ENCODE measurements at places on chromosomes 5 and 9. TPM values are rescaled to one million over a fixed set of nuclear protein-coding genes. Genes with fewer than 3 reads are reported as not detected.

The RAPGEF6 gene
- total RNA-seq, result 17.7 TPM

The SPOCK1 gene
- total RNA-seq, result 0.35 TPM

GRCh38 chr5:59608745-59609144, 284.8 kb downstream of the PDE4D start:
- no peak for DNase-seq

The SPATA31A3 gene
- total RNA-seq, result not detected

DNA sequence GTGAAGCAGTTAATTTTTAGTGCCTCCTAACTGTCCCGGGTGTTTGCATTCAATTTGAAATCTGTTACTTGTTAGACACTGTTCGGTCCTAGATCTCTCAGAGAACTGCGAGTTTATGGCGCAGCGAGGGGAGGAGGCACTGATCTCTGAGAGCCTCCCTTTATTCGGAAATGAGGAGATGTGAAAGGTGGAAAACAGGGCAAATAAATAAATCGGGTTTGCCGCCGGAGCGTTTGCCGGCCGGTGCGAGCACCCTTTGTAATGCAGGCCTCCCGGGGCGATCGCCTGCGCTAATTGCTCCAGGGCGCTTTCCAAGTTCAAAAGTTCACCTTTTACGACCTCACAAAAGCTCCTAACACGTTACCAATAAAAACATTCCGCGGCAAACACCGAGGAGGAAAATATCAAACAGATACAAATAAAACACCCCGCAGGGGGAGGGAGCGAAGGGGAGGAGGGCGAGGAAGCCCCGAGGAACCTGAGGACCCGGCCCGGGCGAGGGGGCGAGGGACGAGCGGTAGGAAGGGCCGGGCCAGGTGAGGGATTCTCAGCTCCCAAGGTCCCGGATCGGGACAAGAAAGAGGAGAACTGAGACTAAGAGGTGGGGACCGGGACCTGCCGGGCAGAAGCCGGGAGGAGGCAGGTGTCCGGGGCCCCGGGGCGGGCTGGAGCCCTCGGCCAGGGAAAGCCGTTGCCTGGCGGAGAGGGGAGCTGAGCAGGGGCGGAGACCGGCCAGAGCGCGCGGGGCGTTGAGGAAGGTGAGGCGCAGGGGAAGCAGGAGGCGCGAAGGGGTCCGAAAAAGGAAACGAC, 1.4 kb downstream of the NR6A1 start:
- DNase-seq, result peak; percentile 44

The FAM81B gene
- 0.36 TPM for total RNA-seq

- no peak for DNase-seq
These were observed 1.0 kb upstream of the EFNA5 start for GRCh38 chr5:107671742-107672210.

The CYLC2 gene
- not detected for total RNA-seq

The SPINK7 gene
- not detected for total RNA-seq

The TMEM174 gene
- total RNA-seq, result not detected

- no peak for DNase-seq
These were observed 6.7 kb upstream of the CAST start for GRCh38 chr5:96655506-96655905.

DNA sequence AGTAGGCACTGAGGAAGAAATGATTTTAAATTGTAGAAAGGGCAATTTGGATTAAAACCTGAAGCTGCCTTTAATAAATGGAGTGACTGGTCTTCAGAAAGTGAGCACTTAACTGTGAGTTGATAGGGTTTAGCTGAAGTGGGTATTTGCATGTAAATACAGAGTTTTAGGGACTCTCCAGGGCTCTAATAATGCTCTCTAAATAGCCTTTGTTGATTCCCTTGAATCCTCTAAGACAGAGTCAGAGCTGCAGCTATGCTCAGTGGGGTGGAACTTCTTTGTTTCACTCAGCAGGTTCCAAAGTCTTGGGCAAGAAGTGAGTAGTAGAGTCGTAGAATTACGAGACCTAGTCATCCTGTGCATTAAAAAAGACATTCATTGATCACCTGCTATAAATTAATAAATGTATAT, 21.4 kb downstream of the GLRA1 start:
- DNase-seq, result no peak

The CDKN2A gene
- total RNA-seq, result not detected

The PCDHA5 gene
- total RNA-seq, result not detected

- DNase-seq, result no peak
These were observed 592.1 kb downstream of the TLE4 start for GRCh38 chr9:80163889-80164288.

The MCC gene
- 0.18 TPM for total RNA-seq

DNA sequence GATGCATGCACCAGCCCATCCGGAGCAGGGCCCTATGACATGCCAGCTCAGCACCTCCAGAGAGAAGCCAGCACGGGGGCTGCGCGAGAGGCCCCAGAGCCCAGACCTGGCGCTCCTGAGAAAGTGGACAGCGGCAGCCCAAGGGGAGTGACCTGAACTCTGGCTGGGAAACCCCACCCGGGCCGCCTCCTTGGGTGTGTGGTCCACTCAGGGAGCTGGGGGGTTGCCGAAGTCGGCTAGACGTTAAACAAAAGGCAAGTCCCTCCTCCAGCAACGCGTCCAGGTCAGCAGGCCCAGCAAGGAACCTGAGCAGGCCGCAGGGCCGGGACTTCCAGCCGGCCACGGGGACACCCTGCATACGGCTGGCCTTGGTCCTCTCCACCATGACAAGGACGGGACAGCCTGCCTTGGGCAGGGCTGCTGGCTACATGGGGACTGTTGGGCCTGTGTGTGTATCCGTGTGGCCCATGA, 35.7 kb downstream of the NACC2 start:
- no peak for DNase-seq

DNA sequence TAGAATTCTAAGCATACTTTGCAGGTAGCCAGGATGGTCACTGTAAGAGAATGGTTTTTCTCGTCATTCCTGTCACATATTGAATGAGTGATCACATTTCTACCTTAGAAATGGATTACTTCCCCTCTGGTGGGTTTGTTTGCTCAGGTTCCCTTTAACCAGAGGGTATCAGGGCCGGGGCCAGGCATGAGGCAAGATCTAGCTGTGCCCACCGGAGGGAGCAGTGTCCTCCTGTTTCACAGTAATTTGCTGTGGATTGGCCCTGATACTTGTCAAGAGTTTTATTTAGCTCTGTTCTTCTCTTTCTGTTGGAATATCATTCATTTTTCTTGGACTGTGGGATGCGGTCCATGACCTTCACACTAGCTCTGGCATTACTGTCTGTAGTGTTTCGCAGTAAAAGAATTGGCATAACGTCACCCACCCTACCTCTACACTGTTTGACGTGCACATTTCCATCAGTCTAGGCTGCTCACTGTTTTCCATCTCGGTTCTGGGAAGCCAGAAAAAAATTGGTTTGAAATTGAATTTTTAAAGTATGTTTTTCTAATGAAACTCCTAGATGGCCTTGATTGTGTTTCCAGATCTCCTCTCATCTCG, 42.4 kb upstream of the ZBED3 start:
- DNase-seq, result no peak

GRCh38 chr9:123361086-123361730, 5.2 kb downstream of the CRB2 start:
- DNase-seq, result peak; percentile 54

DNA sequence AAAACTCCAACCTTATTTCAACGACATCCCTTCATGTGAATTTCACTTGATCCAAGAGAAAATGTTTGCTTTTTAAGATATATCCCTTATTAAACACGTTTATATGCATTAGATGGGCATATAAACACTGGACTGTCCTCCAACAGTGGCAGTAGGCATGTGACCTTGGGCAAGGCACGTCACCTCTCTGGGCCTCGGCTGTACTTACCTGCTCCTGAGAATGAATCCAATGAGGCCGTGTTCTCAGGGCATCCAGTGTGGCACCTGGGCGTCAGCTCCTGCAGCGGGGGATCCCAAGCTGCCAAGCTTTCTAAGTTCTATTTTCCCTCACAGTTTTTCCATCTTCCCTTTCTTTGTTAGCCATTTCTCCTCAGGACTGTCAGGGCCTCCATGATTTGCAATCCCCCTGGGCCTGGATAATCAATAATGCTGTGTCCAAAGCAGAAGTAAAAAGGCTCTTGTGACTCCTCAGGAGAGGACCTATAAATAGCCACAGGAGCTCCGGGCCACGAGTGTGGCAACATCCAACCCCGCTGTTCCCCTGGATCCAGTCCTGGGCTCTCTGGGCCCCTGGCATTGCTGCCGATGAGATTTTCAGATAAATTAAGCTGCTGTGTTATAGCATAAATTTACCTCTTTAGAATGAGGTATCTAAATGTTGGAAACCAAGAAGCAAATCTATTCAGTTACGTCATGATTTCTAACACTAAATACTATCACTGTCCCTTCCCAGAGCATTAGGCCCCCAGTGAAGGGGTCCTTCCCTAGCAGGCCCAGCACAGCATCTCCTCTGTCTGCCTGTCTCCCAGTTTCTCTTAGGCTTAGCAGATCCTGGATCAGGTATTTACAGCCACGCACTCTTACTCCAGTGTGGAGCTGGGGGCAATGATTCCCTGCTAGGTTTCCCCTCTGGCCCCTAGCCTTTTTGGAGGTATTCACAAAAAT, 76.8 kb downstream of the PTPN3 start:
- no peak for DNase-seq

GRCh38 chr5:118270526-118270925, 717.8 kb downstream of the DTWD2 start:
- DNase-seq, result no peak

- no peak for DNase-seq
These were observed 6.8 kb downstream of the UBE2R2 start for GRCh38 chr9:33823801-33824200.

DNA sequence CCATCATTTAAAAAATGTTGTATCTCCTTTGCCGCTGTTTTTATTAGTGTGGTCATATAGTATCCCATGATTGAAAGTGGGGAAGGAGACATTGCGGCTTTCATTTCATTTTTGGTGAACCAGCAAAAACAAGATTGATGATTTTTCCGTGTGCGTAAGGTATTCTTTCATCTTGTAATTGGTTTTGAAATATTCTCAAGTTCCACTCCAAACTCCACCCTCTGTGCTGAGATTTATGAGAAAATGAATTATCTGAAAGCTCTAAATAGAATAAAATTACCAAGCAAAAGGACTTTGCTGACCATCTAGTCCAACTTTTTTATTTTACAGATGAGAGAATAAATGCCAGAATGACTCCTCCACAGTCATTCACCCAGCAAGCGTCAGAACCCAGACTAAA, 103.1 kb upstream of the MPDZ start:
- no peak for DNase-seq

DNA sequence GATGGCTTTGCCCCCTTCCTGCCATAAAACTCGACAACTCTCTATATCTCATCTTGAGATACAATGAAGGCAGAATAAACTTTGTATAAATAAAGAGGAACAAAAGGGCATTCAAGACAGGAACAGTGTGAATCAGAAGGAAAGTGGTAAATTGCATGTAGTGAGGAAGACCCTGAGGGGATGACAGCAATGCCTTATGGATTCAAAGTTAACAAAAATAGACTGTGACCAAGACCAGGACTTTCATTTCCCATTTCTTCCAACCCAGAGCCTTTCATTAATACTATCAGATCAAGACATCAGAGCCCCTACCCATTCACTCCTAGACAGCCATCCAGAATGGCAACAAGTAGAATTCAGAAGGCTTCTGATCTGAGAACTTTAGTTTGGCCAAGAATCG, 46.4 kb upstream of the ZNF462 start:
- no peak for DNase-seq

GRCh38 chr5:141529002-141529401, 40.1 kb downstream of the PCDHGC5 start:
- no peak for DNase-seq

The ANKRD31 gene
- total RNA-seq, result 0.04 TPM

The OBP2B gene
- not detected for total RNA-seq

DNA sequence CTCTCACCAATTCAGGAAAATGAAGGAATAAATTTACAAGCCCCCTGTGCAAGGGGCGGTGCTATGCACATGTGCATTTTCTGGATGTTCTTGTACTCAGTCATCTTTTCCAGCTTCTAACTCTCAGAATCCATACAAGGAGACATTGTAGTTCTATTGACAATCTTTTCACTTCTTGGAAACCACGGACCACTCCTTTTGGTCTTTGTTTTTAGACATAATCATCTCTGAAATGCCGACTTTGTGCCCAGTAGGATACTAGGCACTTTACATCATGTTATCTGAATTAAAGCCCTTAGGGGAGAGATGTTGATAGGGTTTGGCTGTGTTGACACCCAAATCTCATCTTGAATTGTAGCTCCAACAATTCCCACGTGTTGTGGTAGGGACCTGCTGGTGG, 322.6 kb upstream of the WWC1 start:
- DNase-seq, result no peak

The LRRC19 gene
- total RNA-seq, result not detected

The MFAP3 gene
- total RNA-seq, result 17.3 TPM

Measured in K562 (cell line).